Effector CD4-positive, alpha-beta T cell (primary cell): ENCODE measurements at places on chromosomes 4 and X.

GRCh38 chr4:2799224-2799911 lies 6.5 kb downstream of the SH3BP2 start:
- no peak for DNase-seq

DNA sequence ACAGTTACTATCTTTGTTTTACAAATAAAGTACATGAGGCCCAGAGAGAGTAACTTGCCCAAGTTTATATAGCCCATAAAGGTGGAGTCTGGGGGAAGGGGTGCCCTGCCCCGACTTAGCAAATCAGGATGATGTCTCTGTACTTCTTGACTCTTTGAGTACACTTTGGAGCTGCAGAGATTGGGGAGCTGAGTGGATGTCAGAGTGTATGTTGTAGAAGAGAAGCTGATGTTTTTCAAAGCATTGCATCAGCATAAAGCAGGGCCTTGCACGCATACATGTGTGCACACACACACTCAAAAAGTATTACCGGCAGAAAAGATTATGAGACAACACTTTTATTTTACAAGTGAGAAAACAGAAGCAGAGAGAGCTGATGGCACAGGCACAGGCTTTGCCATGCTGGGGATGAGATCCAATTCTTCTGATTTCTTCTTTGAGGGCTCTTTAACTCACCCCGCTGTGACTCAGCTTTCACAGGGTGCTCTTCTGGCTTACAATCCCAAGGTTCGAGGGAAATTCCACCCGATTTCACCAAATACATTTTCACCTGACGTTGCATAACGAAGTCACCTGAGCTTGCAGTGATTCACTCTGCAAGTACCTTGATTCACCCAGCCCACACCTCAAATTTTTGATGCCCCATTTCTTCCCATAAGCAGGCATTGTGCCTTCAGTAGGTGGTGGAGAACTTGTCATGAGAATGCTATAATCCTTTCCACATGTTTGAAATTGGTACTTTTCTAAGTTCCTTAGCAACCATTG lies 292.8 kb upstream of the BOD1L1 start:
- no peak for DNase-seq

DNA sequence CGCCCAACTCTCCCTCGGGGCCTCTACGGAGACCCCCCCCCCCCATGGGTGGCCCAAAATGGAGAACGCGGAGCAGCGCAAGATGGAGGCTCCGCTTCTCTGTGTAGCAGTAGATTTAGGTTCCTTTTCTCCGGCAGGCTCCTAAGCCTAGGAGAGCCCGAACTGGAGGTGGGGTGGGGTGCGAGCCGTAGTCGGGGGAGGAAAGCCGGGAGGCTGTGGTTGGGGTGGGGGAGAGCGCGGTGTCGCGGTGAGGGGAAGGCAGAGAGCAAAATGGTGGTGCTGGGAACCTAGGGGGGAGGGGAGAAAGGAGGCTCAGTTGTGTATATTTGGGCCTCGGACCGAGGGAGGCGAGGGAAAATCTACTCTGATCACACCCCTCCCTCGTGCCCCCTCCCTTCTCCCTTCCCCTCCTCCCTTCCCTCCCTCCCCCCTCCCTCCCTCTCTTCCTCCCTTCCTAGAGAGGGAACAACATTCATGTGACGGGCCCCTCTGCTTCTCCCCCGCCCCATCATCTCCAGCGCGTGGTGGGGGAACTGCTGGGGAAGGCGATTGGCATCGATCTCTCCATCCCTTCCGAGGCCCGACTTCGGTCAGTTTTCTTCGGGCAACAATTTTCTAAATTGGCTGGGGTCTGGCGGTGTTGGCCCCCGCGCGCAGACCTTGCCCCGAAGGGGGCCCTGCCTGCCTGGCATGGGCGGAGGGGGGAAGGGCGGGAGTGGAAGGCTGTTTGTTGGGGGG lies at the start of gene STAG2:
Gene STAG2 (plus strand): TSS at position 439 of the 738 bp plus-strand sequence. CDS start 60,922 bp downstream, outside the sequence.
- DNase-seq: peak; percentile 20

- DNase-seq: no peak
Measured at GRCh38 chr4:166733686-166734085, 500.6 kb downstream of the SPOCK3 start.
